HCT116 (cell line): ENCODE measurements at places on chromosomes 16 and 17. TPM values are rescaled to one million over a fixed set of nuclear protein-coding genes. Genes with fewer than 3 reads are reported as not detected.
A peak's percentile ranks its signal among the peaks of the same experiment; 100 is the strongest.

GRCh38 chr17:80531400-80531799 lies 13.2 kb upstream of the RPTOR start:
- no peaks in the 10 kb centered on the region for H3K36me3 ChIP-seq
- no peak overlapping the region for H3K4me3 ChIP-seq
- no peaks in the 10 kb centered on the region for H3K27me3 ChIP-seq
- H3K4me1 ChIP-seq: no peaks in the 10 kb centered on the region
- no peak overlapping the region for H3K27ac ChIP-seq

DNA sequence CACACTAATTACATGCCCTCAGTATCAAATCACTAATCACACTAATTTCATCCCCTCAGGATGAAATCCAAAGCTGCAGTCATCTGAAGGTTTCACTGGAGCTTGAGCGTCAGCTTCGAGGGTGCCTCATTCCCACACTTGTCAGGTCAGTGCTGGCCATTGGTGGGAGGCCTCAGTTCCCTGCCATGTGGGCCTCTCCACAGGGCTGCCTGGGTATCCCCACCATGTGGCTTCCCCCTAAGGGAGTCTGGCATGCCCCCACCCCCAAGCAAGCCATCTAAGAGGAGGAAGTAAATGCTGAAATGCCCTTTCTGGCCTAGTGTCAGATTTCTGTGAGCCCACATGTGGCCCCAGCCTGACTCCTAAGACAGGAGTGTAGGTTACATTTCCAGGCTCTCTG lies 78.6 kb upstream of the CDH5 start:
- H3K4me3 ChIP-seq: no peak overlapping the region
- H3K36me3 ChIP-seq: no peaks in the 10 kb centered on the region
- H3K4me1 ChIP-seq: no peaks in the 10 kb centered on the region
- no peak for DNase-seq
- H3K27ac ChIP-seq: no peak overlapping the region
- H3K27me3 ChIP-seq: peaks cover 9% of the 10 kb centered on the region; the same call in 1 of the 2 replicates

GRCh38 chr16:1080801-1081733 lies 8.5 kb downstream of the SSTR5 start:
- H3K4me1 ChIP-seq: peaks cover 90% of the 10 kb centered on the region
- DNase-seq: no peak
- H3K27me3 ChIP-seq: no peaks in the 10 kb centered on the region

GRCh38 chr16:72371307-72372086 lies 199.5 kb upstream of the PMFBP1 start:
- H3K36me3 ChIP-seq: no peaks in the 10 kb centered on the region
- no peaks in the 10 kb centered on the region for H3K27me3 ChIP-seq
- H3K4me3 ChIP-seq: no peak overlapping the region
- peak; percentile 15 for DNase-seq
- peaks cover 13% of the 10 kb centered on the region for H3K4me1 ChIP-seq
- H3K27ac ChIP-seq: no peak overlapping the region

DNA sequence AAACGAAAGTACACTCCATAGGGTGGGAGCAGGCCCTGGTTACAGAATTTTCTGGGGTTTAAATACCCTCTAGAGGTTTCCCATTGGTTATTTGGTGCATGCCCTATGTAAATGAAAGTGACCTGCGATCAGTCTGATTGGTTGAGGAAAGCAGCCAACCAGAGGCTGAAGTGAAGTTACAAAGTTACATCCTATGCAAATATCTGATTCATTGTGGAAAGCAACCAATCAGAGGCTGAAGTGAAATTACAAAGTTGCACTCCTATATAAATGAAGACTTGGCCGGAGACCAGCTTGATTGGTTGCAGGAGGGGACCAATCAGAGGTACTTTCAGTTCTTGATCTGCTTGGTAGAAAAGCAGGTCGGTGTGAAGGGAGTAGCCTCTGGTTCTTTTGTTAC lies 24.4 kb downstream of the NAA60 start:
- peaks cover 5% of the 10 kb centered on the region; the same call in 1 of the 2 replicates for H3K4me1 ChIP-seq
- DNase-seq: no peak
- no peak overlapping the region for H3K27ac ChIP-seq
- no peaks in the 10 kb centered on the region for H3K27me3 ChIP-seq
- no peak overlapping the region for H3K4me3 ChIP-seq

LRRC36 gene
- not detected for total RNA-seq

DNA sequence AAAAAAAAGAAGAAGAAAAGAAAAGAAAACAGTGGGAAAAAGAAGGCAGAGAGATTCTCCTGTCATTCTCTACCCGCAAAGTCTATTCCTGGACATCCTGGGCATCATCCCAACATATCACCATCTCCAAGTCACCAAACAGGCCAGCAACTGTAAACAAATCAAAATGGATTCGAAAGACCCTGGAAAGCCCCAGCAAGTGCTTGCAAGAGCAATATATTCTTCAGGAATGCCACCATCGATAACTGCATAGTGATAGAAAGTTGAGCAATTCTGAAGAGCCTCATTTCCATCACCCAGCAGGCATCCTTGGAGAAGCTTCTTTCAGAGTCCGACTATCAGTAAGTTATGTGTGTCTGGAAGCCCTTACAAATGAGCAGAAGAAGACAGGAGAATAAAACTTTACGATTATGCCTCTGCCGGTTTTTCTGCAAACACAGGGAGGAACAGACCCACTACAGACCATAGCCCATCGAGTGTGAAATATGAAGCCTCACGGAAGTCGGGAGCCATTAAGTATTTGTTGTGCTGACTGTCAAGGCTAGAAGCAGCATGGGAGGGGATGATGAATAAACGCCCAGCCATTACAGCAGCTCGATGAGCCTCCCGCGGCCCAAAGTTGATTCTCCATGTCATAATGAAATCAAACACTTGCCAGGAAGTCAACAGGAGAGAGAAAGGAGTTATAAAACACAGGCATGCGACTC lies 64.5 kb upstream of the SEC14L1 start:
- H3K27ac ChIP-seq: no peak overlapping the region
- H3K4me3 ChIP-seq: no peak overlapping the region
- no peaks in the 10 kb centered on the region for H3K36me3 ChIP-seq
- peaks cover 10% of the 10 kb centered on the region; the same call in 1 of the 2 replicates for H3K27me3 ChIP-seq
- DNase-seq: no peak
- no peaks in the 10 kb centered on the region for H3K4me1 ChIP-seq

HBA1 gene
- total RNA-seq: 4.9 TPM

PRRT2 gene
- total RNA-seq: 4.0 TPM

PFN1 gene
- total RNA-seq: 1,213 TPM

MT1F gene
- total RNA-seq: 7.3 TPM

DNA sequence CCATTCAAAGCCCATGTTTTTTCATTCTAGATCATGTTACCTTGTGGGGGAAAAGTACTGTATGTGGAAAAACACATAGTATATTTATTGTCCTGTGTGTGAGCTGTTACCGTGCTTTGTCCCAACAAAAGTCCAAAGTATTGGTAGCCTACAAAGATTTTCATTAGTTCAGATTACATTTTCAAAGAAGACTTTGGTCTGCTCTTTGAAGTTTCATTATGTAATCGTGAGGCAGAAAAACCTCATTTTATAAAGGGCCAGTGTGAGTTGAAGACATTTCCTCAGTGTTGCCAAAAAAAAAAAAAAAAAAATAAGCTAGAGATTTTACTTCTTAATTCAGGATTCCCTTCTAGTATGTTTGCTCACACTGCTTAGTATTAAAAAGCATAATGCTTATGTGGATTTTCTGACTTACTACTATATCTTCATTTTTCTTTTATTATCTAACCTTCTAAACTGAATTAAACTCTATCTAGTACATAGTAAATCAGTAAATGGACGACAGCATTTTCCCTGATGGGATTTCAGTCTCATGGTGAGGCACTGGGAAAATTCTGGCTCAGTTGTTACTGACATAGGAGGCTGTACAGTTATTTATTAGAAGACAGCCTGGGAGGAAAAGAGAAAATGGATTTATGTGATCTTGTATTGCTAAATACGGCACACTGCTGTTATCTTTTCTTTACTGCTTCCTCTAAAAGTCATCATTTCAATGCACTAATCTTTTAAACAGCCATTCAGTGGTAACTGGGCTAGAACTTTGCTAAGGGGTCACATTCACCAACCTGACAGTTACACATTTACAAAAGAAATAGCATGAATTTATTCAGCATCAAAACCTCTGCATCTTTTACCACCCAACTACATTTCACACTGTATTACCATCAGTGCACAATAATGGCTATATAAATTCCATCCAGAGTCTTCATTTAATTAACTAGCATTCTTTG lies 100.6 kb downstream of the STXBP4 start:
- H3K36me3 ChIP-seq: no peaks in the 10 kb centered on the region
- H3K4me3 ChIP-seq: no peak overlapping the region
- DNase-seq: no peak

DNA sequence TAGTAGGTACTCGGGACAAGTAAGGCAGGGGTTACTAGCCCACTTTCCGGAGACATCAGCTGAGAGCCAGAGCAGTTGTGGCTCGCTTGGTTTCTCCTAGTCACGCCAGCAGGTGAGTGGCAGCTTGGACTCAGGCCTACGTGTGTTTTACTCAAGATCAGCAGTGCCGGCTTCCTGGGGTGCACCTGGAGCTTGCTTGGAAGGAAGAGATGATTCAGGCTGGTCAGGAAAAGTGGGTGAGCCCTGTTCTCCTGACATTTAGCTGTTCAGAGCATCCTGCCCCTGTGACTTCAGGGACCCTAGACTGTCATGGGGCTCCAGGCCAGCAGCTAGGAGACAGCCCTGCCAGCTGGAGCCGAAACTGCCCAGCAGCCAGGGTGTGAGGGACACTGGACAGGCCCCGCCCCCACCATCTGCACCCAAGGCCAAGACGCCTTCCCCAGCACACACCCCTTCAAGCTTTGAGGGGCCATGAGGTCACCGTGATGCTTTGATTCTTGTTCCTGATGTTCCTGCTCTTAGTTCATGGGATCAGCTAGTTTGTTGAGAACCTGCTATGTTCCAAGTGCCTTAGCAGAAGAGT lies 238.0 kb upstream of the CIBAR2 start:
- no peaks in the 10 kb centered on the region for H3K27me3 ChIP-seq
- no peaks in the 10 kb centered on the region for H3K36me3 ChIP-seq
- no peak for DNase-seq
- no peak overlapping the region for H3K4me3 ChIP-seq
- peak overlapping the region; percentile 41; the same call in 1 of the 2 replicates for H3K27ac ChIP-seq

GRCh38 chr16:20849589-20850390 lies 43.5 kb downstream of the REXO5 start:
- H3K27ac ChIP-seq: no peak overlapping the region
- no peaks in the 10 kb centered on the region for H3K27me3 ChIP-seq

- H3K4me1 ChIP-seq: no peaks in the 10 kb centered on the region
- no peaks in the 10 kb centered on the region for H3K27me3 ChIP-seq
- H3K36me3 ChIP-seq: no peaks in the 10 kb centered on the region
- H3K4me3 ChIP-seq: no peak overlapping the region
- no peak overlapping the region for H3K27ac ChIP-seq
- DNase-seq: no peak
Observed at GRCh38 chr17:1498869-1499268, 6.4 kb upstream of the MYO1C start.

DNA sequence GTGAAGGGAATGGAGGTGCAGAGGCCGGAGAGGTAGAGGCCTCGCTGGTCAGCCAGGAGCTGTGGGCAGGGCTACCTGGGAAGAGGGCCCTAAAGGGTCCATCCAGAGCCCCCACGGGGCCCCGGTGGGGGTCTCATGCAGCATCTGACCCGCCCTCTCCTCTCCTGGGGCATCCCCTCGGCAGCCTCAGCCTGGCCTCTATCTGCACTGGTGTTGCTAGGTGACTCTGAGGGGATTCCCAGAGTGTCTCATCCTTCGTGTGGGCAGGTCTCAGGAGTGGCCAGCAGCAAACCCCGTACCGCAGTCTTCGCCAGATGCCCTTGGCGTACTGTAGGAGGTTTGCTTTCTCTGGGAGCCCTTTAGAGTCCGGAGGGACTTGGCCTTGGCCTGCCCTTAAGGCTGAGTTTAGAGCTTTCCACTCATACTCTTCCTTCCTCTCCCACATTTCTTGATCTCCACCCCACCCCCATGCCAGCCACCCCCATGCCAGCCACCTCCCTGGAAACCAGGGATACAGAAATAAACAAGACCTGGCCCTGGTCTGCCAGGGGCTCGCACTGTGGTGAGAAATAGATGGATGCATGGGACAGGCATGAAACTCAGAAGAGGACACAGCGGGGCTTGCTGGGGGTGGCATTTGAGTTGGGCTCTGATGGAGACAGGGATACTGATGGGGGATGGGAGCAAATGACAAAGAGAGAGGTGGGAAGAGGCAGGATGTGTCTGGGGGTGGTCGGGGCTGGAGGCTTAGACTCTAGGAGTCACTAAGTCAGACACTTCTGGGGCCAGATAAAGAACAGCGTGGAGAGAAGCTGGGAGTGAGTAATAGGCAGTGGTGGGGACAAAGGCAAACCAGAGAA lies 9.9 kb downstream of the SLC5A10 start:
- H3K27me3 ChIP-seq: no peaks in the 10 kb centered on the region
- DNase-seq: no peak
- H3K4me1 ChIP-seq: peaks cover 6% of the 10 kb centered on the region; the same call in 1 of the 2 replicates
- H3K27ac ChIP-seq: no peak overlapping the region

PLXDC1 gene
- 1.8 TPM for total RNA-seq

GRCh38 chr16:89122322-89122851 lies 28.7 kb downstream of the ACSF3 start:
- H3K4me1 ChIP-seq: no peaks in the 10 kb centered on the region
- peaks cover 12% of the 10 kb centered on the region; the same call in 1 of the 2 replicates for H3K36me3 ChIP-seq
- H3K27ac ChIP-seq: no peak overlapping the region
- DNase-seq: no peak
- H3K4me3 ChIP-seq: no peak overlapping the region
- H3K27me3 ChIP-seq: no peaks in the 10 kb centered on the region
